DND-41 (cell line): ENCODE measurements at places on chromosomes 4 and X.

DNA sequence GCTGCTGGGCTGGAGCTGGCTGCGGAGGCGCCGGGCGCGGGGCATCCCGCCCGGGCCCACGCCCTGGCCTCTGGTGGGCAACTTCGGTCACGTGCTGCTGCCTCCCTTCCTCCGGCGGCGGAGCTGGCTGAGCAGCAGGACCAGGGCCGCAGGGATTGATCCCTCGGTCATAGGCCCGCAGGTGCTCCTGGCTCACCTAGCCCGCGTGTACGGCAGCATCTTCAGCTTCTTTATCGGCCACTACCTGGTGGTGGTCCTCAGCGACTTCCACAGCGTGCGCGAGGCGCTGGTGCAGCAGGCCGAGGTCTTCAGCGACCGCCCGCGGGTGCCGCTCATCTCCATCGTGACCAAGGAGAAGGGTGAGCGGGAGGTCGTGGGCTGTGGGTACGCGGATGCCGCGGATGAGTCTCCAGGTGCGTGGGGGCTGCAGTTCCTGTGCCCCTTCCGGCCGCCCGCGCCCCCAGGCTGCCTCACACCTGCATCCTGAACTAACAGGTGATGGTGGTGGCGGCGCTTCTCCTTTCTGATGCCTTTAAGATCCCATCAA lies 499 bp downstream of the CYP2U1 start:
- DNase-seq = peak; percentile 55

DNA sequence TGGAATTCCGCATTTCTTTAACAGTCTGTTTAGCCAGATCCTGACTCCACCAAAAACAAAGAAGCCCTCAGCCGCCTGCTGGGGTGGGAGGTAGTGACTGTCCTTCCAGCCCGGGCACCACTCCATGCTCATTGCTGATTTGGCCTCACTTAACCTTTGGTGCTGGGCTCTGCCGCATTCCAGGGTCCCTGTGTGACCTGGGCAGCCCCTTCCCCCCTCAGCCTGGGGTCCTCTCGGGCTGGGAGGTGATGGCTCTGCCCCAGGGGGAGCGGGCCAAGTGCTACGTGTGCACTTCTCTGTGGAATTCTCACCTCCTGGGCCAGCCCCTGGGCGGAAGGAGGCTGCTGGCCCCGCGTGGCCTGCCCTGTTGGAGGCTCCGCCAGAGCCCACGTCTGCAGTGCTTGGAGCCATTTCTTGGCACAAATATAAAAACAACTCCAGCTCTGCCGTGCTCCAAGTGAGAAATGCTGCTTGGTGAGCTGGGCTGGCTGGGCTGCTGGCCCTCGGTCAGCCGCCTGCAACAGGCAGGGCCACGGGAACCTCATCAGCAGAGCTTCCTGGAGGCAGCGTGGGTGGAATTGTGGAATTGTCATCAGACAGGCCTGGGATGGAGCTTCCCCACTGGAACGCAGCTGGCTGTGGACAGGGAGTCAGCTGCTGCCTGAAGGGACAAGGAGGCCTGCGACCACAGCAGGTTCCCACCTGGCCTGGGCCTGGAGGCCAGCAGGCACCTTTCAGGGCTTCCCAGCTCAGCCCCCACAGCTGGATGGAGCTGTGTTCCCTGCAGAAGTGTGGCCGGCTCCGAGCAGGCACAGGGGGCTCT lies 66.0 kb downstream of the TRMT44 start:
- no peak for DNase-seq

DNA sequence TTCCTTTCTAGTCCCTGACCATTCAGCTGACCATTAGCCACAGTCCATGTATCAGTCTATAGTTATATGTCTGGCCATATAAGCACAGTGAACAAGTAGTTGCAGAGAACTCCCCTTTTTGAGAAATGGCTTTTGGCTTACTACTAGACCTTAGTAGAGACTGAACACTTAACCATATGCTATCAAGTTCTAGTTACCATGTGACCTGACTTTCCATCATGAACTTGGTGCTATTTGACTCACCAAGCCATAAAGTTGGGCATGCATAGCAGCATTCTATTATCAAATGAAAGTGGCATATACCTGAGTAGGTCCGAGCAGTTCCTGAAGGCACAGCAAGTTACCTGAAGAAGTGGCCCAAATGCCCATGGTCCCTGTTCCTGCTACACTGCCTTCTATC lies 74.5 kb upstream of the IL2 start:
- no peak for DNase-seq

GRCh38 chr4:133347409-133347808 lies 198.3 kb downstream of the PCDH10 start:
- no peak for DNase-seq

GRCh38 chrX:97743014-97743413 lies 859.3 kb downstream of the RPA4 start:
- peak; percentile 9 for DNase-seq

DNA sequence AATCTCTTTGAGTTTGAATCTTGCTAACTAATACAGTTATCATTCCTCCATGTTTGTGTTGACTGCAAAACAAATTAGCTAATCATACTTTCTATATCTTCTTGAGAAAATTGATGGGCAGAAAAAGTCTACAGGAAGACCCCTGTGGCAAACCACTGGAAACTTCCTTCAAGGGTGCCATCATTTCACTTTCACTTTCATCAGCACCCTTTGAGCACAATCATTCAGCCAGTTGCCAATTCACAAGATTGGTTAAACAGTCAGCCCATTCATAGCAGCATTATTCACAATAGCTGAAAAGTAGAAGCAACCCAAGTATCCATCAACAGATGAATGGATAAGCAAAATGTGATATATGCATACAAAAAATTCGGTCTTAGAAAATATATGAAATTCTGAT lies 101.5 kb downstream of the CCDC160 start:
- DNase-seq = peak; percentile 44

- DNase-seq = no peak
These were observed 68.7 kb downstream of the MGST2 start for GRCh38 chr4:139734201-139734874.

DNA sequence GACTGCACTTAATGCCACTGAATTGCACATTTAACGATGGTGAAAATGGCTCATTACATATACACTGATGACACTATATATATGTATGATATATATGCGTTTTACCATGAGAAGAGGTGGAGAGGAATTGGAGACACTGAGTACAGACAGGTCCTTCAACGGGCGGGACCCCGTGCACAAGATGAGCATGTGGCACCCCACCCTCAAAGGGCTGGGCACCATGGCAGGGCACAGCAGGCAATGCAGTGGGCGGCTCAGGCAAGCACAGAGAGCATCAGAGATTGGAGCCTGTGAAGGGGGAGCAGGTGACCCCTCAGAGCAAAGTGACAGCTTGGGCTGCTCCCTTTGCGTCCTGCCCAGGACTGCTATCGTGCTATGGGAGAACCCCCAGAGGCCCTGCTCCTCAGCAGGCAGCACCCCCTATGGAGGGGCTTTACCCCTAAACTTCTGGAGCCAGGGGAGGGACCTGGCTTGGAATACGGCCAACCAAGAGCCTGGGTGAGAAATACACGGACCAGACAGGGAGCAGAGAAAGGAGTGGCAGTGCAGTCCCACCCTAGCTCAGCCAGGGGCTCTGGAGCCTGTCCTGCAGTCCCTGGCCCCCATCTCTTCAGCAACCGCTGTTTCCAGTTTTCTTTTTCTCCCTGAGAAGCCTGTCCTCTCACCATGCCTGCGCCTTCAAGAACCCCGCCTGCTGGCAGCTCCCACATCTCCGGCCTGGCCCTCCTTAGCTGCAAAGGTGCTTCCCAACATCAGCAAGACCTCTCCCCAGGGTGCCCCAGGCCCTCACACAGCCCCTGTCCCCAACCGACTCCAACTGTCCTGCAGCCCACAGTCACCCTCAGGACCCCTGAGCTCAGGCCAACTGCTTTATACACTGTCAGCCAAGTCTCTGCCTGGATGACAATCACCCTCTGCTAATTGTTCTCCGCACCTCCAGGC lies 10.5 kb downstream of the SLC6A8 start:
- no peak for DNase-seq

- no peak for DNase-seq
These were observed 1.9 kb downstream of the SMAD1 start for GRCh38 chr4:145483514-145483913.

GRCh38 chr4:121726642-121727268 lies 30.0 kb upstream of the ANXA5 start:
- DNase-seq = no peak

GRCh38 chr4:173777421-173777820 lies 247.4 kb upstream of the HAND2 start:
- no peak for DNase-seq

- DNase-seq = no peak
These were observed 45.9 kb upstream of the PGRMC1 start for GRCh38 chrX:119190091-119190681.

DNA sequence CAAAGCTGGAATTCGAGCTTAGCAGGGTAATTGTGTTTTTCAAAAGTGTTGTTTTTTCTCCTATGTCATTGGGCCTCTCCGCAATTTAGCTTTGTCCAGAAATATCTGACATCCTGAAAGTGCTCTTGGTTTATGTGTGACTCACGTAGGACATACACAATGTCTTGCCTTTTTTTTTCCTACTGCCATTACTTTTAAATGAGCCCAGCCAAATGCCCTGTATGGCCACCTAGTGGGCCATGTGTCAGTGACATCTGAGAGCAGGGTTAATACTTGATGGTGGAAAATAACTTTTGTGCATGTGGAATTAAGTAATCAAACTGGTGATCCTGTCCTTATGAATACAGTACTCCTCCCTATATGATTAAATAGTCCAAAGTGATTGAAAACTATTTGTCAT lies 1411.1 kb upstream of the TENM3 start:
- DNase-seq = no peak

GRCh38 chrX:72025236-72025770 lies 106.4 kb downstream of the RTL5 start:
- no peak for DNase-seq

- no peak for DNase-seq
These were observed at the start of gene ADH1B for GRCh38 chr4:99321241-99322191. Gene ADH1B, minus strand, starts transcription at chr4:99321401. Its CDS starts 70 bp downstream, at chr4:99321331.

GRCh38 chrX:150199803-150200202 lies 163.3 kb upstream of the MAMLD1 start:
- no peak for DNase-seq

DNA sequence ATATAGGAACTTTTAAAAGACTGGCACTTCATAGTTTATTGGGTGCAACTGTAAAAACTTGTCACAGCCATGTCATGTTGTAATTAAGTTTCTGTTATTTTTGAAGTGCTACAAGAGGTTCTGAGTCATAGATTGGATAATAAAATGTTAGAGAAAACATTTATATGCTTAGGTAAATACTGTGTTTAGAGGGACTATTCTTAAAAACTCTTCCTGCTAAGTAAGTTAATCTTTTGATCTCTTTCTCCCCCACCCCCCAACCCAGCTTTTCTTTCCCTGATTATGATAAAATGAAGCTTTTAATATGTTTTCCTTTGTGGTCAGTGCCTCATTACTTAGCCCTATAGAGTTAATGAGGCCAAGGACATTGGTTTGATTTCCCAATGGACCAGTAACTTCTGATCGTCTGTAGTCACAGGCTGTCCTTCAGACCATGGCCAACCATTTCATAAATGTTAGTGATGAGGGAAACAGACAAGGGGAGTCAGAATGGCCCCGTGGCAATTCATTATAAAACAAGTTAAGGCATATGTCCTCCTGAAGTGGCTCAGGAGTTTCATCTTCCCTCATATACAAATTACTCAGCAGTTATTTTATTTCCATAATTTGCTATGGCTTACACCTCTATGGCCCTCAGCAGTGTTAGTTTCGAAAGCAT lies 3.9 kb upstream of the PDLIM5 start:
- DNase-seq = no peak

DNA sequence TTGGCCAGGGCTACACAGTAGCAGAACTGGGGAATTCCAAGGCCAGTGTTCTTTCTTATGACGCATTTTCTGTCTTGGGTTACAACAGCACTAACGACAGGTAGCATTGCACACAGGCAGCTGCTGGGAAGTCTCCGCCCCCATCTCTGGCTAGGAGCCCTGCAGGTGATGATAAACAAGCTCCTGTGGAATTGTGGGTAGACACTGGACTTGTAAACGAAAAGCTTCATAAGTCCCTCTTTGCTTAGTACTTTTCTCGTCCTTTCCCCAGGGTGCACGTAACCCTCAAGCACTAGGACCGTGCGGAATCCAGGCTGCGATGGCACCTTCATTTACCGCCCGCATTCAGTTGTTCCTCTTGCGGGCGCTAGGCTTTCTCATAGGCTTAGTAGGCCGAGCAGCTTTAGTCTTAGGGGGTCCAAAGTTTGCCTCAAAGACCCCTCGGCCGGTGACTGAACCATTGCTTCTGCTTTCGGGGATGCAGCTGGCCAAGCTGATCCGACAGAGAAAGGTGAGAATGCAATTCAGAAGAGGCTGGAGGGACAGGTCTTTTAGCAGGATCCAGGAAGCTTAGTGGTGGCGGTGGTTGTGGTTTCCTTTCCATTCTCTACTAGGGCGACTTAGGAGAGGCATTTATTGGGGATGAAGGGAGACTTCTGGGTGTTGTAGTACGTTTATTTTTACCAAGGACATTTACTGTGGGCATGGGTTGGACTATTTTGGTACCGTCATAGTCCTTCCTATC lies at the start of gene FAAH2:
Gene FAAH2, plus strand, starts transcription at position 200 of the 745 bp plus-strand sequence. Its CDS starts 120 bp downstream, at position 320.
- no peak for DNase-seq

DNA sequence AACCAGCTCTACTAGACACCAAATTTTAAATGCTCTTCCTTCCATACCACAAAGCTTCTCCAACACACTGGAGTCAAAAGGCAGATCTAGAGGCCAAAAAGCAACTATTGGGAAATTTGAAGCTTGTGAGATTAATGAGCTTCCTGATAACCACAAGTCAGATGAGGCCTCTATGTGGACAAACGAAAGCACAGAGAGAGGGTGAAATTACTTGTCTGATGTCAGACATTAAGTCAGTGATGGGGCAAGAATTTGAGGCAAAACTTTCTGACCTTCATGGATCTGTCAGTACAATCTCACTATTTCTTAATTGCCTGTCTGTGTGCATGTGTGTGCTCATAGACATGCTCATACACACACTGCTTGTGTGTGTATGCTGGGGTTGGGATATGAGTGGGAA lies 103.6 kb downstream of the GUCY2F start:
- no peak for DNase-seq

- DNase-seq = no peak
These were observed 59.1 kb upstream of the GRPEL1 start for GRCh38 chr4:7126981-7127380.

GRCh38 chr4:177266506-177266905 lies 43.2 kb upstream of the NEIL3 start:
- no peak for DNase-seq

DNA sequence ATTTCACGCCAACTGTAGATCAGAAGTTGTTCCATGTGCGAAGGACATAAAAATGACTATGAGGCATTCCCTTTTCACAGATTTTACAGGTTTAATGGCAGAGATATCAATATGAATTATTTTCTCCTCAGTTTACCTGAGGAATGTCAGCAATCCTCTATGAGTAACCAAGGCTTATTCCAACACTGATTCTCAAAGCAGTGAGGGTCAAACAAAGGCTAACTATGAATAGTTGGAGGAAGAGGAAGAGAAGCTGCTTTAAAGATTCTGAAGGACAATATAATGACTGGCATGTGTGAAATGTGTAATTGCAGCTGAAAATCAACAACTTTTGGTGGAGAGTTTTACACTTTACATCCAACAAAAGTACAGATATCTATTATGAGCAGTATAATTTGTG lies 29.1 kb downstream of the NAF1 start:
- no peak for DNase-seq
